ENCODE measurements at places on chromosomes 2 and 18.

DNA sequence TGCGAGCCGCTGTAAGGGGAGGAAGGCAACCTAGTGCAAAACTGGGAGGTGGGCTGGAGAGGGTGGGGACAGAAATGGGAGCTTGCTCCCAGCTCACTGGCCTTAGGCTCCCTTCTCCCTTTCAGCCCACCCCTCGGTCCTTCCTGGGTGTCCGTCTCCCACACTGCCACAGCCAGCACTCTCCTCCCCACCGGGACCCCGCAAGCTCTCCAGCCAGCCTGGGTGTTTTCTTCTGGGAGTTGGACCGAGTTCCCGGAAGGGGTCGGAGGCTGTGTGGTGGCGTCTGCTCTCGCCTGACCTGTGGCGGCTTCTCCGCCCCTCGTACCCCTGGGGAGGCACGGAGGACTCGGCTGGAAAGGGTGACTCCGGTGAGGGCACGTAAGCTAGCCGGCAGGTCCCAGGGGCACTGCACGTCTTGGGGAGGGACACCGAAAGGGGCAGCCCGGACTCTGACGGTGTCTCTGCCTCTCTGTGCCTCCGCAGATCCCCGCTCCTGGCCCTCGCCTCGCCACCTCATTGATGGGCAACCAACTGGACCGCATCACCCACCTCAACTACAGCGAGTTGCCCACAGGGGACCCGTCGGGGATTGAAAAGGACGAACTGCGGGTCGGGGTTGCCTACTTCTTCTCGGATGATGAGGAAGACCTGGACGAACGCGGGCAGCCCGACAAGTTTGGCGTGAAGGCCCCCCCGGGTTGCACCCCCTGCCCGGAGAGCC, 1.1 kb downstream of the LRATD1 start:
- DNase-seq, result no peak

DNA sequence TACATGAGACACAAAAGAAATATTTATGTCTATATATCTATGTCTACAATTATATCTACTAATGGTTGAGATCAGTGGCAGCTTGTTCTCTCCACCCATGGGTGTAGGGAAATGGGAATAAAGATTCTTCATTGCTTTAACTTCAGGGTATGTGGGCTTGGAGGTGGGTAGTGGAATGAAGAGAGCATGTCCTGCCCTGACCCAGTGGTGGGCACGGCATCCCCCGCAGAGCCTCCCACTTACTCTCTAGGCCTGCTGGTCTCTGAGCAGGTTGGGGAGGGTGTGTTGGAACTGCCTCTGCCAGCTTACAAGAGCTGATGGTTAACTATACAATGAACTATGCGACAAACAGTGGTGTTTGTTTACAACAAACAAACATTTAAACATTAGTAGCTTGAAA, 152.5 kb upstream of the SKOR2 start:
- no peak for DNase-seq

GRCh38 chr18:58823412-58823811, 41.3 kb upstream of the ZNF532 start:
- no peak for DNase-seq

- no peak for DNase-seq
These were observed 166.9 kb upstream of the KLF7 start for GRCh38 chr2:207332480-207333212.

DNA sequence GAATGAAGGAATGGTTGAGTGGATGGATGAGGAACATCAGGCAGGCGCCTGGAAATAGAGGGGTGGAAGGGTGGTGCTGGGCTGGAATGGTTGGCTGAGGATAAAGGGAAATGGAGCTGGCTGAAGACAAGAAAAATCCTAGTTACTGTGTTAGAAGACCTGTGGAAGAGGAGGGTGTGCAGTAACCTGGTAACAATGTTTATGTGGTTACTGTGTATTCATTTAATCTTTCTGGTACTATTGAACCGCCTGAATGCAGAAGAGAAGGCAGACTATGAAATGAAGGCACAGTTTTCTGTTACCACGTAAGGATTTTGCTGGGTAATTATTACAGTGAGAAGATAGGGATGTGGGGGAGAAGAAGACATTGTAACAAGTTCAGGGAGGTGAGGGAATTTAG, 110.3 kb upstream of the MGAT5 start:
- no peak for DNase-seq

DNA sequence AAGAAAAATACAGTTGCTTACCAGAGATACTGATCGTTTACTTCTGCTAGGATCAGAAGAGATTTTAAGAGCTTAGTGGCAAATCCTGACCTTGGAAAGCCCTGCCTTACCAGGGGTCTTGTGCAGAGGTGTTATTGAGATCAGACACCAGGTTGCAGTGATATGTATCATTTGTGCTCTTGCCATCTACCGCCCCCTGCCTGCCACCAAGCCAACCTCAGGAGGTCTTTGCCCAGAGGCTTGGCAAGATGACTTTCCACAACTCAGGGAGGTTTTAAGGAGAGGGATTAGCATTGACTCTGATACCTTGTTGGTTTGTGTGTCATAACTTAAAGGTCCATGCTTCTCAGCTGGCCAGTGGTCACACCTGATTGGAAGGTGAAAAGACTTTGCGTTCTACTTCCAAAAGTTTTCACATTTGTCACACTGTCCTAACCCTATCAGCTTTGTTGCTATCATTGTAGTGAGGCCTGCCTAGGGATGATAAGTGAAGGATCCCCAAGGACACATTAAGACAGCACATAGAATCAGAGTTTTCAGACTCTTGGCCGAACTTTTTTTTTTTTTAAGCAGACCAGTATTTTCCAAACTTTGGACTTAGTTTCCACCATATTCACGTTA, 46.2 kb upstream of the MGAT5 start:
- no peak for DNase-seq

DNA sequence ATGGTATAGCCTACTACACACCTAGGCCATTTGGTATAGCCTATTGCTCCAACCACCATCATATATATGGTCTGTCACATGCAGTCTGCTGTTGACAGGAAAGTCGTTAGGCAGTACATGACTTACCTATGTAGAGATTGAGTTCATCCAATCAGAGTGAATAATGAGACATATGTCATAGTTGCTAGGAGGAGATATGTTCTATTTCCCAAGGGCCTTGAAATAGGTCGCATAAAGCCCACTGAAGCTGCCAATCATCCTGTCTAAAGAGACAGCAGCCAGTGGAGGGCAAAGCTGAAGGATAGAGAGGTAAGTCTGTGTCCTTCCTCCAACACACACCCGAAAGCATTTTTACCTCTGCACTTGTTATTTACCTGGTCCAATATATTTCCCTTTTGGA, 263.4 kb downstream of the PTPRM start:
- DNase-seq, result no peak

DNA sequence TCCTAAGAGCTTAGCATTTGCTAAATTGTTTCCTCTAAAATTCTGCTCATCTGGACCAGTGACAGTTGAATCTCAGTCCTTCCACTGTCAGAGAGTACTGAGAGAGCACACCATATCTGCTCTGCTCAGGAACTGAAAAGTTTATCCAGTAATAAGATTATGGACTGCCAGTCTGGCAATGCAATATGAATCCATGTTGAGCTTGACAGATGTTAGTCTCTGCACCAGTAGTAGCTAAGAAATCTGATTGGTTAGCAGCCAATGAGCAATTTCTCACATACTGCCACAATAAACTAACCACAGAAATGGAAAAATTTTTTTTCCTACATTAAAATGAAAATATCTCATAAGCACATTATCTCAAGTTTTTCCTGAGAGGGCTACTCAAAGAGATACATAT, 2.3 kb downstream of the PRKD3 start:
- no peak for DNase-seq

DNA sequence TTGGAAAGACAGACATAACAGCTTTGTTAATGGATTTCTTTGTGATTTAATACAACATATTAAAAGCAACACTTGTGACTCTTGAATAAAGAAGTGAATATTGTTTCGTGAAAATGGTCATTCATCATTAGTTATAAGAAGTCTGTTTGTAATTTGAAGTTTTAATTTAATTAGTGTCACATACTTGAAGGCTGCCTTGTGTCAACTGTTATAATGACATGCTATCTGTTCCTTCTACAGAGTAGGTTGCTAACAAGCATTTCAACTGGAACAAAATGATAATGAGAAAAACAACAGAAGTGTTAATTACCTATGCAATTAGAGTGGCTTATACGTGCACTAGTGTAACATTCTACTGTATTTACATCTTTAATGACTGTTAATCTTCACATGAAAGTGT, 624.7 kb downstream of the LRP1B start:
- DNase-seq, result no peak

DNA sequence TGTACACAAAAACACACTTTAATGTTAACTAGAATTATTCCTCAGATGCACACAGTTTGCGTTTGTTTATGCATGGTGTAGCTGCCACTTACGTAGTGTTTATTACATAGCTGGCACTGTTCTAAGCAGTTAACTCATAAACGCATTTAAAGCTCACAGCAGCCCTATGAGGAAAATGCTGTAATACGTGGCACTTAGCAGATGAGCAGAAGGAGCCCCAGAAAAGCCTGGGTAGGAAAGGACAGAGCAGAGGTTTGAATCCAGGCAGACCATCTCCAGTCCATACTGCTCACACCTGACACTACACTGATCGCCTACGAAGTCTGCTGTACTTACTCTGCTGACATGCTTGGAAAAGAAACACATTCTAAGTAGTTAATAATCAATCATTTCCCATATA, 66.6 kb downstream of the BCL2 start:
- no peak for DNase-seq

DNA sequence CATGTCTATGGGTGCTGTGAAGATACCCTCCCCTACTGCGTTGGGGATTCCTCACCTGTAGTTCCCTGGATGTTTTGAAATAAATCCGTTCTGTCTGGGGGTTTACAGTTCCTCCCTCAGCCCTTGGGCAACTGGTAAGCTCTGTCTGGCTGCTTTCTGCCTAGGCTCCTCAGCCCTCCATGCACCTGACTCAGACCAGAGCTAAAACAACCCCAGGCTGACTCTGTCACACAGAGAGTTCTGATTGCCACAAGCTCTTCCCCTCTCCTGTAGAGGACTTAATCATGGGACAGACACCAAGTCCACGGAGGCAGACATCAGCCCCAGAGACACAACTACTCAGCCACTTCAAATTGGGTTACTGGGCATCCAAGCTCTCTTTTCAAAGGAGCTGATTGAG, 6.3 kb downstream of the VIT start:
- no peak for DNase-seq

DNA sequence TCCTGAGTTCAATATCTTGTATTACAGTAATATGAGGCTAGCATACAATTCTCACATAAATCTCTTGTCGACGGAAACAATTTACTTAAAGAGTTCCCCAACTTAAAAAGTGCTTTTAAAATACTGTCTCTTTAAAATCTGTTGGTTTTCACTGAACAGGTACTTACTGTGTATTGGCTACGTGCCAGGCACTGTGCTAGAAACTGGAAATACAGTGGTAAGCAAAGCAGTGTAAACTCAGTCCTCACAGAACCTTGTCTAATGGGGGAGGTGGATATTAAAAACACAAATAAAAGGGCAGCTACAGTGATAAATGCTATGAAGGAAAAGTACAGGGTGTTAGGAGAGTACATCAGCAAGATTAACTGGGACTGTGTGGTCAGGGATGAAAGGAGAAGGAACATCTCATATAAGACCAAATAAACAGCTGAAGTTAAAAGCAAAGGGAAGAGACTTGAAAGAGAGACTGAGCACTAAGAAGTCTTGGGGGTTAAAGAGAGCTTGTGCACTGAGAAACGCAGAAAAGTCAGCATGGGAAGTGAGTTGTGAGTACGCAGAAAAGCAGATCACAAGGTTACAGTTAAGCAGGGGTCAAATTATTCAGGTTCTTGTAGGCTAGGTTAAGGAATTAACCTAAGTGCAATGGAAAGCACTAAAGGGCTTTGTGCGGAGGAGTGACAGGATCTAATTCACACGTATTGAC, 52.5 kb downstream of the USP40 start:
- DNase-seq, result no peak

- no peak for DNase-seq
These were observed 80.2 kb downstream of the CMPK2 start for GRCh38 chr2:6785493-6785892.

DNA sequence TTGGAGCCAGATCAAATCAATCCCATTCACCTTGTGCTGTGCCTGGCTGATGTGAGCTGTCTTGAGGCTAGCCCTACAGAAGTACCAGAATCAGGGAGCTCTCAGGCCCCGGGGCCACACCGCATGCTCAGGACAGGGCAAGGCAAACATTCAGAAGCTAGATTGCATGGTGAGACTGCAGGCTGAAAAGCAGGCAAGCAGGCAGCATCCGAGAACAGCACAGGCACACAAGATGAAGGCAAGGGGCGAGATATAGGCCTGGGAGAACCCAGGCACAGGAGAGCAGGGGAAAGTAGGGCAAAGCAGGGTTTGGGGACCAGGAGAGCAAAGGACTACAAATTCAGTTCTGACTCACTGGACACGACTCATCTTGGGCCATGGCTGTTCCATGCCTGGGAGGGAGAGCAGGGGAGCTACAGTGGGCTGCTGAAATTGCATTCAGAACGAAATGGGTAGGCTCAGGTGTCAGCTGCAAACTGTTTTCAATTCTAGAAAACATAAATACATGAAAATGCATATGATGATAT, 59.6 kb downstream of the GALNT14 start:
- DNase-seq, result no peak

DNA sequence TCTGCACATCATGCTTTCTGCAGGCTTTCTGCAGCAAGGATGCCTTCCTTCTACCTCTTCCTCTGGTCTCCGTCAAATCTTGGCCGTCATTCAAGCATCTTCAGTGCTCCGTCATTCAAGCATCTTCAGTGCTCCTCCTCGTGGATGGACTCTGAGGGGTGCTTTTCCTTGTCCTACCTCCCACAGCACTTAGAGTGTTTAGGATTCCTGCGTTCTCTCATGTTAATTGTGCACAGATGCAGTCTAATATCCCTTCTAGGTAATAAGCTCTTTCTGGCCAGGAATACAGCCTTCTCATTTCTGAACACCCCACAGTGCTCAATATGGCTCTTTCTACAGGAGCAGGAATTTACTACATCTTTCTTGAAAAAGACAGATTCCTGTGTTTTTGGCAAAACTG, 59.8 kb downstream of the ZNF236 start:
- no peak for DNase-seq

DNA sequence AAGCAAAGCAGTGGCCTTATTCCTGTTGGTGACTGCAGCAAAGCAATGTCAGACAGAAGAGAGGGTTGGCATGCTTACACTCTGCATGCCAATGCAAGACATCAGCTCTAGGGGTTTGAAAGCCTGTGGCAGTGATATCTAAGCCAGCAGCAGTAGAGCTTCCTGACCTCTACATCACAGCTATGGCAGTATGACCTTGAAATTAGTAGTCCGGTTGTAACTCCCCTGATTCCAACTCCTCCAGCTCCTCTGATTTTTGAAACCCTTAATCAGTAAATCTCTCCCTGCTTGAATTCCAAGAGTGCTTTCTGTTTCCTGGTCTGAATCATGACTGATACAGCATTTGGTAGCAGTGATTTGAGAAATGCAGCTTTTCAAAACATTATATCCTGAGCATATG, 60.0 kb upstream of the LRP1B start:
- no peak for DNase-seq
